ENCODE measurements at places on chromosomes 3 and 15.

GRCh38 chr3:117645561-117646242 is 936.1 kb downstream of the TUSC7 start:
- DNase-seq, result no peak

DNA sequence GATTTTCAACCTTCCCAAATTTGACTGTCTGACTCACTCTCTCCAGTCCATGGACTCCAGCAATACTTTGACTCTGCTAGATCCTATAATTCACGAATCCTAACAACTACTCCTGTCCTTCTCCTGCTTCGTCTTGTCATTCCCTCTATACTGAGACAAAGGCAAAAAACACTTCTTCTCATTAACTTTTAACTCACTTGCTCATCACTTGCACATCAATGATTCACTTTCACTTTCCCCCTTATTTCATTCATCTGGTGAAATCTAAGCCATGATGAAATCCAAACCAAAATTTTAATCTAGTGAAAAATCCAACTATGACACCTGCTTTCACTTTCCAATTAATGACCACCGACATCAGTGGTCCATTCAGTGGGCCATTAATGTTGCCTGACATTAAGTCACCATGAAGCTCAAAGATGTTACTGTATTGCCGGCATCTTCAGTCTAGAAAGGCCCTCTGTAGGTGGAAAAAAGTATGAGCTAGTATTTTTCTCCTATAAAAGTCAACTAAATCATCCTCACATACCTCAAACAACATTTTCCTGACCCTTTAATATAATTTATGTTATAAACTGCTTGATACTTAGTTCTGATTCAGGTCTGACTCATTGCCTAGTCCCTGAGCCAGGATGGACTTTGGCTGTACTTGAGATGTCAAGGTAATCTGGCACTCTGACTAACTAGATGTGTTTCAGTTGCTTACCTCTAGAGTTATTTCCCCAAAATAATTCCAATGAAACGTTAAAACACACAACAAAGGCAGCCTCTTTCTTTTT is 158.6 kb downstream of the CNTN6 start:
- no peak for DNase-seq

DNA sequence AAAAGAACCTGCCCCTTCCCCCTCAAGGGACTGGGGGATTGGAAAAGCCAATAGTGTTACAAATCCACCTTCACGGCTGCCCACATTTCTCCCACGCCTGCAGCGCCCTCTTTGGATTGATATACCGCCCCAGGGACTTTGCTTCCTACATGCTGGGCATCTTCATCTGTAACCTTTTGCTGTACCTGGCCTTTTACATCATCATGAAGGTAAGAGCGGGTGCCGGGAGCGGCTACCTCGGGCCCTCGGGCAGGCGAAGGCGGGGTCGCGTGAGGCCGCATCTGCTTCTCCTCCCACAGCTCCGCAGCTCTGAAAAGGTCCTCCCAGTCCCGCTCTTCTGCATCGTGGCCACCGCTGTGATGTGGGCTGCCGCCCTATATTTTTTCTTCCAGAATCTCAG is 73.1 kb downstream of the USF3 start:
- no peak for DNase-seq

- DNase-seq, result no peak
These were observed 91.9 kb downstream of the NAALADL2 start for GRCh38 chr3:174951034-174951433.

- no peak for DNase-seq
These were observed 528.9 kb downstream of the IGSF11 start for GRCh38 chr3:118505784-118506183.

- no peak for DNase-seq
These were observed 47.3 kb downstream of the TRIM42 start for GRCh38 chr3:140724856-140725812.

- DNase-seq, result no peak
These were observed 19.7 kb downstream of the TM4SF4 start for GRCh38 chr3:149494022-149494758.

- no peak for DNase-seq
These were observed 28.6 kb downstream of the COL6A5 start for GRCh38 chr3:130374033-130374432.

- DNase-seq, result no peak
These were observed 86.8 kb downstream of the LSM3 start for GRCh38 chr3:14265246-14265962.

DNA sequence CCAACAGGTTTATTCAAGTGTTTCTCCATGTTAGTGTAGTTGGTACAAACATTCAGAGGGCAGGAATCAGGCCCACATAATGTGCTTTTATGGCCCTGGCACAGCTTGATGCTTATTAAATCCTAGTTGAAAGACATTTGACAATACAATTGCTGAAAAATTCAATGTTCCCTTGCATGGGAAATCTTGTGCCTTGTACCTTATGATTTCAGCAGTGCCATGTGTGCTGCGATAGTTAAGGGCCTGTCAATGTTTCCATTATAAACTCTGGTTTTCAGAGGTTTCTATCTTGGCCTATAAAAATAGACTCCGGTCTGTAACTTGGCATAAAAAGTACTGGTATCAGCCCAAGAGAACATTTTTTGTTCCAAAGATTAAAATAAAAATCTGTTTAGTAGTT is 207.2 kb downstream of the TBC1D5 start:
- DNase-seq, result no peak

GRCh38 chr3:94118390-94118789 is 55.5 kb downstream of the NSUN3 start:
- DNase-seq, result no peak

DNA sequence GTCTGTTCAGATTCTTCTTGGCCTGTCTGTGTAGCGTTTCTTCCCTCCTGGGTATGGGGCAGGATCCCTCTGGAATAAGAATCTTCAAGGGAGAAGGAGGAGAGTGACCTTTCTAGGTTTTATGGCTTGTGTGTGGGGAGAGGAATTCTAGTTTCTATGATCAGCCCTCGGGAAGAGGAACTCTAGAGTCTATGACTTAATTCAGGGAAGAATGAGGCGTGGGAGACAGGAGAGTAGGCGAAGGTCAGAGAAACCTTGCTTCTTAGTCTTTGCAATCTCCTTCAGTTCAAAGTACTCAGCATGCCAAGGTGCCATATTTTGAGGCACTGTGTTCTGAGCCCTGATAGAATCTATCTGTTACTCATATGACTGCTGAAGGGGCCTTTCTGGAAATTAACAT is 99.2 kb upstream of the C3orf80 start:
- DNase-seq, result no peak

GRCh38 chr15:23857028-23857641 is 170.0 kb upstream of the NDN start:
- no peak for DNase-seq

GRCh38 chr3:11554236-11554610 is 89.5 kb downstream of the VGLL4 start:
- DNase-seq, result no peak

DNA sequence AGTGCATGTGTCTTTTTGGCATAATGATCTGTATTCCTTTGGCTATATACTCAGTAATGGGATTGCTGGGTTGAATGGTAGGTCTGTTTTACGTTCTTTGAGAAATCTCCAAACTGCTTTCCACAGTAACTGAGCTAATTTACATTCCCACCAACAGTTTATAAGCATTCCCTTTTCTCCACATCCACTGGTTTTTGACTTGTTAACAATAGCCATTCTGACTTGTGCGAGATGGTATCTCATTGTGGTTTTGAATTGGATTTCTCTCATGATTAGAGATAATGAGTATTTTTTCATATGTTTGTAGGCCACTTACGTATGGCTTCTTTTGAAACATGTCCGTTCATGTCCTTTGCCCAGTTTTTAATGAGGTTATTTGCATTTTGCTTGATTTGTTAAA is 117.7 kb downstream of the CHCHD4 start:
- DNase-seq, result no peak

DNA sequence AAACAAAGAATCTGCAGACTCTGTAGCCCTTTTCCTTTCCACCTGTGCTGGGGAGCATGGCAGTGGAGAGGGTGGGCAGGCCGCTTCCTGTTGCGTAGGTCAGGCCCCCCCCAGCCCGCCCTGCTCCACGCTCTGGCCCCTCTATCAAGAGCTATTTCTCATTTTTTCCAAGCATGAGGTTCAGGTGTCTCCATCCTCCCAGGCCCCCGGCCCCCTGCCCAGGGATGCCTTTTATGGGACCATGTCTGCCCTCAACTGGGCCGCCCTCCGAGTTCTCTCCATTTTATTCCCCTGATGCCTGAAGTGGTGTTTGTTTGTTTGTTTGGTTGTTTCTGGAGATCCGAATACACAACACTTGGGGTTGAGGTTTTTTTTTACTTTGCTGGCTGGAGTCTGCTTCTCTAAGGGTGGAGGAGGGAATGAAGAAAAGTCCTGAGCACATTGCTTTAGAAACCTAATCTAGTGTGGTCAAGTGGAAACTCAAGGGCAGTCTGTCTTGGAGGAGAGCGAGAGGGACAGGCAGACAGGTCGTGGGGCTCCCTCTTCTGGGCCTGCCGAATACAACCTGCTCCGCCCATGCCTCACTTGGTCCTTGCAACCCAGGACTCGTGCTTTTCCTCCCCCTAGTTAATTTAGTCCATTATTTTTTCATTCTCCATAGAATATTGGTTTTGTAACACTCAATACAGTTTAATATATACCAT is 176.5 kb upstream of the LYSMD4 start:
- DNase-seq, result no peak

DNA sequence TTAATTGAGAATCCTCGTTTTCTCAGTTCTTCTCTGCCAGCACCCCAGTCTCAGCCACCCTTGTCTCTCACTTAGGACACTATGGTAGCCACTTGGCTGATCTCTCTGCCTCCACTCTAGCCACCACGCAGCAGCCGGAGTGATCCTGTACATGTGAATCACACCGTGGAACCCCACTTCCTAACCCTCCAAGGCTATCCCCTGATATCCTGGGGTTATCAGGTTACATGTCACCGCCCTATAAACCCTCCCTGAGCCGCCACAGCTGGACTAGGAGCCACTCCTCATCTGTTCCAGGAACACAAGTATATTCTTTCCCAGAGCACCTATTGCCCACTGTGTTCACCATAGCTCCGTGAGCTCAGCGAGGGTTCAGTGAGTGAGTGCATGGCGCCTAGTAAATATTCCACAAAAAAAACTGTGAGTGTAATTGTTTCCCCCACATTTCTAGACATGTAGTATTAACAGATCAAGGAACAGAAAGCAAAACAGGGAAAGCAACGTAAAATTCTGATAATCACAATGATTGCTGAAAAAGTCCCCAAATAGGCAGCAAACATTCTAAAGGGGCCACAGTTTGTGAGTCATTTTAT is 661 bp upstream of the PARP14 start:
- DNase-seq, result no peak

DNA sequence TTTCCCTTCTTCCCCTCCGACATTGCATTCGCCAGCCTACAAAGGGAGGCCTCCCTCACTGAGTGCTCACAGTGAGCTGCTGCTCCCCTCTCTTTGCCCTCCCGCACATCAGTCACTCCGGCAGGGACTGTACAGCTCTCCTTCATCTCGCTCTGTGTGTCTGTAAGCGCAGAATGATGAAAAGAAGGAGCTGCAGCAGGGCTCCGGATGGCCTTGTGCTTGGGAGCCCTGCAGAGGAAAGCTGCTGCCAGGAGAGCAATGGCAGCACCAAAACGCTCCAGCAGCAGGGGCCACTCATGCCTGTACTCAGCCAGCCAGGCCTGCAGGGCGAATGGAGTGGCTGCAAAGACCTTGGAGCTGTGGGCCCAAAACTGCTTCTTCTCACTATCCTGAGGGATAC is 107.0 kb upstream of the NSMCE3 start:
- no peak for DNase-seq

DNA sequence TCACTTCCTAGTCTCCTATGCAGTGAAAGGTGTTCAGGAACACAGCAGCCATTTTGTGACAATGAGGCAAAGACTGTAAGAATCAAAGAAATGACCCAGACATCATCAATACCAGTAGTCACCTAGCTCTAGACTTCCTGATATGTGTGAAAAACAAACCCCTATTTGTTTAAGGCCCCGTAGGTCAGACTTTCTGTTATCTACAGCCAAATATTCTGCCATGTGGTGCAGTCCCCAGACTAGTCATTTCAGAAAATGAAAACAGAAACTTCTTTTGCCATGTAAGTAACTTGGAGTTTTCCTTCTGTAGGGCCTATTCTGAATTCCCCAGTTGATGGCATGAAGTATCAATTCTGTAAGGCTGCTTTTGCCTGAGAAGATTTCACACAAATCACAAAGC is 181.7 kb upstream of the SNTN start:
- DNase-seq, result no peak

DNA sequence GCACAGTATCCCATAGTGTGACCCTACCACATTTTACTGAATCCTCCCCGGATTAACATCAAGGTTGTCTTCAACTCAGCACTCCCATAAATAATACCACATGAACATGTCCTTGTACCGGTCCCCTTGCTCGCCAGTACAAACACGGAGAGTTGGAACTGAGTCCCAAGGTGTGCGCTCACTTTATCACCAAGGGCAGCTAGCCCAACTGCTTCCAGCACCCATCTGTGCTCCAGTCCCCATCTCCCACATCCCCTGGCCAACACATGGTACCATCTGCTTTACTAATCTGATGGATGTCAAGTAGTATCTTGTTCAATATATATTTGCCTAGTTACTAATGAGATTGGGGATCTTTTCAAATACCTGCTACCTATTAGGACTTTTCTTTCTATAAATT is 64.7 kb downstream of the ISG20 start:
- DNase-seq, result no peak

GRCh38 chr3:194910414-194910984 is 224.8 kb downstream of the FAM43A start:
- DNase-seq, result no peak

- DNase-seq, result no peak
These were observed 1097.6 kb upstream of the CFAP20DC start for GRCh38 chr3:60147249-60147950.

- no peak for DNase-seq
These were observed 71.3 kb downstream of the CADM2 start for GRCh38 chr3:85030052-85030451.

GRCh38 chr15:57158589-57158988 is 217.7 kb upstream of the CGNL1 start:
- no peak for DNase-seq

- no peak for DNase-seq
These were observed 136.5 kb upstream of the TSC22D2 start for GRCh38 chr3:150271591-150271960.

DNA sequence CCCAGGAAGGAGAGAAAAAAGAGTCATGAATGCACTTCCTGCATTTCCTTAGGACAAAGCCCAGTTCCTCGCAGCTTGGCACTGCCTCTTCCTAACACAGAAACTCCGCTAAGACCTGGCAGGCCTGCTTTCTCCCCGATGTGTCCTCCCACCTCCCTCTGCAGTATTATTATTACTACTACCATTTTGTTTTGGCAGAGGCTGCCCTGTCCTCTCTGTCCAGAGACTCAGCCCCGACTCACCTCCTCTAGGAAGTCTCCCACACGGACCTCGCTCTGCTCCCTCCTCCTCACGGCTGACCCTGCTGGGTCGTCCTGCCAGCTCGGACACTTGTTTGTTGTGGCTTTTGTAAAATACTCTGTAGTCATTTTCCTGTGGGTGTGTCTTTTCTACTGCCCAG is 107.2 kb upstream of the HACD2 start:
- no peak for DNase-seq

- no peak for DNase-seq
These were observed 8.9 kb downstream of the MUC20 start for GRCh38 chr3:195729476-195730251.

GRCh38 chr3:135007607-135008006 is 212.5 kb downstream of the EPHB1 start:
- no peak for DNase-seq

- no peak for DNase-seq
These were observed 17.5 kb upstream of the SPTSSB start for GRCh38 chr3:161388855-161389254.

- no peak for DNase-seq
These were observed 30.2 kb downstream of the TSPAN3 start for GRCh38 chr15:77040673-77041072.

Data from stimulated activated CD8-positive, alpha-beta memory T cell treated with anti-CD3 and anti-CD28 coated beads, Interleukin-2, amount 100 ng/mL, for 1 hour (primary cell).